ENCODE measurements at places on chromosomes 5 and 9. TPM values are rescaled to one million over a fixed set of nuclear protein-coding genes. Genes with fewer than 3 reads are reported as not detected.

SLC45A2 gene
- total RNA-seq = not detected

DAPK1 gene
- total RNA-seq = 10.3 TPM

PCDHB10 gene
- total RNA-seq = 0.66 TPM

LCN9 gene
- total RNA-seq = not detected

CAAP1 gene
- 19.2 TPM for total RNA-seq

KDM3B gene
- 55.0 TPM for total RNA-seq

RFESD gene
- total RNA-seq = 3.1 TPM

SLC25A2 gene
- 1.0 TPM for total RNA-seq
